ENCODE measurements at places on chromosomes 3 and 15.
A peak's percentile ranks its signal among the peaks of the same experiment; 100 is the strongest.

DNA sequence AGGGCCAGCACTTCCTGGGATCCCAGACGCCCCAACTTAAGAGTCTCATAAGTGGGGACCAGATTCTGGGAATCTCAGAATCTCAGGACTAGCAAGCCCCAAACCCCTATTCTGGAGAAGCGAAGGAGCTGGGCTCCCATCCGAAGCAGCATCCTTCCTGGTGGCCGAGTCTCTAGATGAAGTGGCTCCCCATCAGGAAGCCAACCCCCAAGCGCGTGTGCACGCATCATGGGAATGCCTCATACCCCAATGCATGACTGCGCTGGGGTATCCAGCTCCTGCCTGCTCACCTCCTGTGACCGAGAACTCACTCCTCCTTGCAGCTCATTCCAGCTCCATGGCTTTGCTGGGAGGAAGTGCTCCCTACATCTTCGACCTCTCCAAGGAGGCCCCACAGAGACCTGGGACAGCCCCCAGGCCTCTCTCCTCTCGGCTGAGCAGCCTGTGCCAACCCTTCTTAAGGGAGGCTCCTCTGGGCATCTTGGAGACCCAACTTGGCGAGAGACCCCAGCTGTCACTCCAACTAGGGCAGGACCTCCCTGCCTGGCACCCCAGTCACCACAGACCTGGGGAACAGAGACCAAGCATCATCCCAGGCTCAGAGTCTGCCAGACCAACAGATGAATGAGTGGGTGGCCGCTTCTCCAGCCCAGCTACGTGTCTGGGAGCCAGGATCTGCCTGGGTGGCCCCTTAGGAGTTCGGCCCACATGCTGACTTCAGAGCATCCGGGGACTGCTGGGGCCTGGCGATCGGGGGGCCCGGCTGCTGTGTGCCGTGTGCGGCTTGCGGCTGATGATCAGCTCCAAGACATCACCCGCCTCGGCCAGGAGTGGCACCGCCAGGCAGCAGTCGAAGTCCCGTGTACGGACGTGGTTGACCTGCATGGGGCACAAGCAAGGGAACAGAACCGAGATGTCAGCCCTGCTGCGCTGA, 46.9 kb downstream of the GRIP2 start:
- DNase-seq = no peak

DNA sequence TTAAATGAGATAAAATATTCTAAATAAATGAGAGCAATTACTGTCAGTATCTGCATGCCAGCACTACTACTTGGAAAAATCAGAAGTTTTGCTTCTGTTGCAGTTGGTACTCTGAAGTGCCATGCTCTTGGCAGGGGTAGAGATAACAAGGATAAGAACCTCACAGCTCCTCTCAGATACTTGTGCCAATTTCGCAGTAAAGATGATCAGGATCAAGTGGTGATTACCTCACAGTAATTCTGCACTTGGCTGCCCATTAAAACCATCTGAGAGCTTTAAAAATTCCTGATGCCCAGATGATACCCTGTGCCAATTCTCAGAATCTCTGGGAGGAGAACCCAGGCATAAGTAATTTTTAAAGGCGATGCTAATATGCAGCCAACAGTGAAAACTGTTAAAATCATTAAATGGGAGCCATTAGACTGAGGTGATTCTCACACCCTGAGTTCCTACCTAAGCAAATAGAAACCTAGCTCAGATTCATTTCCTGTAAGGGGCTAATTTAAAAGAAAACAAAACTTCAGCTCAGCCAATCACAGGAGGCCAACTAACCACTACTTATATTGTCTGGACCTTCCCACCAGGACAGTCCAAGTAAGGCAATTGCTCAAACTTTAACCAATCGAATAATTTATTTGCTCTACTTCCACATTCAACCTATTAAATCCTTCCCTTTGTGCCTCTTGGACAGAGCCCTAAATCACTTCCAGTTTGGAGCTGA, 171.2 kb downstream of the KCNMB2 start:
- no peak for DNase-seq

GRCh38 chr3:164929642-164930041, 148.7 kb downstream of the SI start:
- DNase-seq = no peak

GRCh38 chr3:155502630-155503029, 209.1 kb upstream of the STRIT1 start:
- DNase-seq = no peak

- DNase-seq = no peak
These were observed 88.3 kb downstream of the SOX14 start for GRCh38 chr3:137852391-137852830.

- DNase-seq = peak; percentile 58
These were observed 143.9 kb downstream of the GABRB3 start for GRCh38 chr15:26628879-26629529.

GRCh38 chr3:16807391-16807790, 77.4 kb upstream of the PLCL2 start:
- peak; percentile 35 for DNase-seq

DNA sequence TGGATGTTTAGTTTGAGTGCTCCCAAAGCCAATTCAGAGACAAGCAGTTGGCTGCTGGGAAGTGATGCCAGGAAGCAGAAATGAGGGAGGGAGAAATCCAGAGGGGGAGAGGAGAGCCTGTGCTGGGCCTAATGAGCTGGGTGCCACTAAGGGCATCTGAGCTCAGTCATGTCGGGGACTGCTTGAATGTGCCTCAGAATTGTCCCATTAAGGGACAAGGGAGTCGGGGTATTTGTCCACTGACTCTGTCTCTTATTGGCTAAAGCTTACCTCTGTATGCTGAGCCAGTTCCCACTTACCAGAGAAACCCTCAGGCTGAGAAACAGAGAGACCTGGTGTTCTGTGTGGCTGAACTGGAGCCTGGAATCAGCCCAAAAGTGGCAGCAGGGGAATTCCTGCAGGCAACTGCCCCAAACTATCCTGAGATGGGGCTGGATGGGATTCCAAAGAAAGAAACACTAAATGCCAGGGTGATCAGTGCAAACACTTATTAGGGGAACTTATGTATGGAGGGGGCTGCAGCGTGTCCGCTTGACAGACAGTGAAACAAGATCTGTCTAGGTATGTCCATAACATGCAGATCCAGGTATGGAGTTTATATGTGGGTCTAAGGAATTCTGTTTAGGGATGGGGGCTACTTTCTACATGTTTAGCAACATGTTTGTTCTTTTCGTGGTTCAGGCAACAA, 48.6 kb downstream of the NR1D2 start:
- no peak for DNase-seq

- DNase-seq = no peak
These were observed 67.7 kb downstream of the LDHAL6B start for GRCh38 chr15:59274126-59274970.

DNA sequence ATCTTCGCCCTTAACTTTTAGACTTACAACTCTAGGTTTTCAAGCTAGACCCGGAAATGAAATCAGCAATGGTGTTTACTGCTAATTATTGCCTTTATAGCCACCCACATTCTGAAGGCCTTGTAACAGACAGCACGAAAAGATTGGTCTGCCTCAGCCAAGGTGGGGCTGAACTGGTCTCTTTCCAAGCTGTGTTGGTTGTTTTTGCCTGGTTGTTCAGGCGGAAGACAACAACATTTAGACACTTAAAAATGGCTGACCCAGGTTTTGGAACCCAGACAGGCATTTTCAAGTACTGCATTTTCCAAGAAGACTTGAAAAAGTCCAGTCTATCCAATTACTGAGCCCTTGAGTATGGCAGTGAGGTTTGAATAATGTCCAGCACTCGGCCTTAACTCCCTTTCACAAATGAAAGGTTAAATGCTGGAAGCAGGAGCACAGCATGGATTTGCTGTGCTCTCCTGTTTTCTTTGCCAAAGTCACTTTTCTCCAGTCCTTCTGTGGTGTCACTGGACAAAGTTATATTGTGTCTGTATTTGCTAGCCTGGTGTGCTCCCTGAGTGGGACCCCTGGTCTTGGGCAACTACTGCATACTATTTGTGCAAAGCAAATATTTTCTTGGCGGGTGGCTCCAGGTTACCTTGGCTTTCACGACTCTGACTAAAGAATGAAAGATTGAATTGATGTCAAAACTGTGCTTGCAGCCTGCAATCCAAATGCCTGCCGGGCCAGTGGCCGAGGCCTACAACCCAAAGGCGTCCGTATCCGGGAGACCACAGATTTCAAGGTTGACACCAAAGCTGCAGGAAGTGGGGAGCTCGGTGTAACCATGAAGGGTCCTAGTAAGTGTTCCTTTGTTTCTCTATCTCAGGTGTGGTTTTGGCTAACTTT, 93.5 kb downstream of the FLNB start:
- DNase-seq = no peak

- DNase-seq = no peak
These were observed 42.1 kb downstream of the MAGI1 start for GRCh38 chr3:65996589-65996988.

GRCh38 chr3:183968666-183969245, 48.9 kb downstream of the ABCC5 start:
- no peak for DNase-seq

DNA sequence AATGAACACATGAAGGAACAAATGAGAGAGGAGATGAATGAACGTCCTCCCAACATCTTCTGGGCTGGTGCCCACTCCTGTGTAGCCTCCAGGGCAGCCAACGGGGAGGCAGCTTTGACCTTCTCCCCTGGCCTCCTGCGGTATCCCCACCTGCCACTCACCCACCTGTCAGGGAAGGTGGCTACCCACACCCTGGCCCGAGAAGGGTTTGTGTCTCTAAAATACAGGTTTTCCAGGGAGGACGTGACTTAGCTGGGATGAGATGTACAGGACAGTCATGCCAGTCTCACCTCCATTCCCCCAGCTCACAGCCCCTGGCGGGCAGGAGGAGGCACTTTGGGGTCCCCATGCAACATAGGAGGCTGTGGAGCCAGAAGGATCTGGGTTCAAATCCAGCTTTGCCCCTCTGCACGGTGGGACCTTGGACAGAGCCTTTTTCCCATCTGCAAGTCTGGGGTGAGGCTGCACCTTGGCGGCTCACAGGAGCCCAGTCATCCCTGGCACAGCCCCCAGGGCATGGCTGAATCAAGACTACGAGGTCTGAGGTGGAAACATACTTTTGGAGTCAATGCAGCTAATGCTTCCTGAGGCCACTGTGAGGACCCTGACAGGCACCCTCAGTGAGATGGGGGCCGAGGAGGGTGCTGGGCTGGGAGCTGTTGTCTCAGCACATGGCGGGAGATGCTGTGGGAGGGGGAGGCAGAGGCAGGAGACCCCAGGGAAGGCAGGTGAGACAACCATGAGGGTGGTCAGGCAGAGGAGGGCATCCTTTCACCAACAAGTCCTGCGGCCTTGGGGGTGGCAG, 11.1 kb upstream of the PLXND1 start:
- DNase-seq = no peak

- DNase-seq = no peak
These were observed 106.5 kb downstream of the TPRA1 start for GRCh38 chr3:127483902-127484591.
